Activated T-helper 1 cell treated with anti-CD3 and anti-CD28 coated beads, Interleukin-12 subunit alpha, Interleukin-12 subunit beta, Interleukin-2, Interleukin-4 antibody, amounts not matched to agents 30 ng/mL and 10 ng/mL and 1 ng/mL, durations not matched to agents 14 hours and 24 hours and 36 hours (primary cell): ENCODE measurements at places on chromosomes 3 and 15.

- peak; percentile 37 for DNase-seq
- peak within 1 kb of the TSS; percentile 93 for H3K27ac ChIP-seq
- H3K4me1 ChIP-seq = peaks cover 47% of the 10 kb centered on the region
- H3K4me3 ChIP-seq = peak within 1 kb of the TSS; percentile 90
Observed at GRCh38 chr3:71583566-71584393, at the start of gene FOXP1. TSS of gene FOXP1 (minus strand) at chr3:71583728. CDS start at chr3:71198381, 385,347 bp downstream.

- no peak overlapping the region for H3K4me3 ChIP-seq
- H3K27me3 ChIP-seq = peaks cover 6% of the 10 kb centered on the region
- H3K27ac ChIP-seq = no peak overlapping the region
Observed at GRCh38 chr3:195450731-195451229, 8.0 kb upstream of the ACAP2 start.

DNA sequence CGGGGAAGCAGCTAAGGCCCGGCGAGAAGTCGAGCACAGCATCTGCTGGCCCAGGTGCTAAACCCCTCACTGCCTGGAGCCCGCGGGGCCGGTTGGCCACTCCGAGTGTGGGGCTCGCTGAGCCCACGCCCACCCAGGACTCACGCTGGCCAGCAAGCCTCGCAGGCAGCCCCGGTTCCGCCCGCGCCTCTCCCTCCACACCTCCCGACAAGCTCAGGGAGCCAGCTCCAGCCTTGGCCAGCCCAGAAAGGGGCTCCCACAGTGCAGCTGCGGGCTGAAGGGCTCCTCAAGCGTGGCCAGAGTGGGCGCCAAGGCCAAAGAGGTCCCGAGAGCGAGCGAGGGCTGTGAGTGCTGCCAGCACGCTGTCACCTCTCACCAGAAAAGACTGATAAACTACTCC, 8.9 kb upstream of the GABRB3 start:
- no peak for DNase-seq
- H3K4me1 ChIP-seq = no peaks in the 10 kb centered on the region
- no peaks in the 10 kb centered on the region for H3K36me3 ChIP-seq

DNA sequence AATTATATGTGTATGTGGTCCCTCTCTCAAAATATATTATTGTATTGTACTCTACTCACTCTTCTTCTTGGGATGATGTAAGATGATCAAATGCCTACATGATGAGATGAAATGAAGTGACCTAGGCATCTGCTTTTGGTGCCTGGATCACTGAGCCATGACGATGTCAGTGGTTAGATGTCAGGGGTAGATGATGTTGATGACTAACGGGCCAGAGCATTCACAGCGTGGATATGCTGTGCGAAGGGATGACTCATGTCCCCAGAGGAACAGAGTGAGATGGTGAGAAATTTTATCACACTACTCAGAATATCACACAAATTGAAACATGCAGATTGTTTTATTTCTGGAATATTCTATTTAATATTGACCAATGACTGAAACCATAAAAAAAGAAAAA, 233.9 kb upstream of the CADM2 start:
- no peaks in the 10 kb centered on the region for H3K36me3 ChIP-seq
- no peak overlapping the region for H3K4me3 ChIP-seq

DNA sequence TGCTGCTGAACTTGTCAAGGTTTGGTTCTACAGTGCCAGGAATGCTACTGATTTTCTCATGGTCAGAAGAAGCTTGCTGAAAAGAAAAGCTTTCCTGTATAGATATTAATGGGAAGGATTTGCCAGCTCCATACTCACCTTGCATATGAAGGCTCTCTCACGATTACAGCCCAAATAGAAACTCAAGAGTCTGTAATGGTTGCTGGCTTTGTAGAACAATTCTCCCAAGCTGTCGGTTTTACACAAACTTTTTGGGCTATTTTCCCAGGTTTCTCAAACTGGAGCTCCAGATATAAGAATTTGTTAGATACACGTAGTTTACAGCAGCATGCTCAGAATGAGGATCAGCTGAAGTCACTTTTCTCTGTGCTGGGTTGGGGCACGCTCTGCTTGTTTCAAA, 30.1 kb upstream of the LRRC3B start:
- H3K4me3 ChIP-seq = no peak overlapping the region
- DNase-seq = no peak
- H3K4me1 ChIP-seq = no peaks in the 10 kb centered on the region
- H3K27ac ChIP-seq = no peak overlapping the region
- H3K27me3 ChIP-seq = no peaks in the 10 kb centered on the region

DNA sequence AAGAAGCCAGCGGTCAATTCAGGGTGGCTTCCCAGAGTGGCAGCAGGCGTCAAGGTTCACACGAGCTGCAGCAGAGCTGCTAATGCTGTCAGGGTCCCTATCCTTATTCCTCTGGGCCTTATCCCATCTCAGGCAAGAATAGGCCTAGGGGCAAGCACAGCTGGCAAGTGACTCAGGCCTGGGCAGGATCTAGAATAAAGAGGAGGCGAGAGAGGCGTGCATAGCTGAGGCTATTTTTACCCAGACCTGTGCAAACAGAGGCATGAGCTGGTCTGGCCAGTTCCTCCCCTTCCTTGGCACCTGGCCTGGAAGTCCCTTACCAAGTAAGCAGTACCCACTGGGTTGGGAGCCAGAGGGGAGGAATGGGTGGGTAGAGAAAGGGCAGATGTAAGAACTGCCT, 12.2 kb upstream of the VIPR1 start:
- peaks cover 9% of the 10 kb centered on the region for H3K27me3 ChIP-seq
- H3K4me3 ChIP-seq = no peak overlapping the region
- H3K4me1 ChIP-seq = no peaks in the 10 kb centered on the region
- H3K36me3 ChIP-seq = no peaks in the 10 kb centered on the region
- DNase-seq = no peak
- no peak overlapping the region for H3K27ac ChIP-seq

DNA sequence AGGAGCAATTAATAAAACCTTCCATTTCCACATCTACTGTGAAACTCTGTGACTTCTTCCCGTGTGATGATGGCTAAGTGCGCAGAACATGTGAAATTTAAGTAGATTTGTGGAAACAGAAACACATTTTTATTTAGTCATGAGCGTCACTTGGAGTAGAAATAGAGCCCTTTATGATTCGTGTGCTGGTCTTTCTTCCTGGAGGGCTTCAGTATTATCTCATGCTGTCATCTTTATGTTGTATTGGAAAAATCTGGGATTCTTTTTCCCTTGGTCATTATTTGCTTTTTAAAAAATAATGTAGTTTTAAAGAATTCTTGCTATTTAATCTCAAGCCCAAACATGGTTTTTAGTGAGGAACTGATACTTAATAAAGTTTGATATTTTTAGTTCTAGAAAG, 284.0 kb upstream of the CTDSPL start:
- DNase-seq = no peak
- no peaks in the 10 kb centered on the region for H3K36me3 ChIP-seq
- no peak overlapping the region for H3K4me3 ChIP-seq

DNA sequence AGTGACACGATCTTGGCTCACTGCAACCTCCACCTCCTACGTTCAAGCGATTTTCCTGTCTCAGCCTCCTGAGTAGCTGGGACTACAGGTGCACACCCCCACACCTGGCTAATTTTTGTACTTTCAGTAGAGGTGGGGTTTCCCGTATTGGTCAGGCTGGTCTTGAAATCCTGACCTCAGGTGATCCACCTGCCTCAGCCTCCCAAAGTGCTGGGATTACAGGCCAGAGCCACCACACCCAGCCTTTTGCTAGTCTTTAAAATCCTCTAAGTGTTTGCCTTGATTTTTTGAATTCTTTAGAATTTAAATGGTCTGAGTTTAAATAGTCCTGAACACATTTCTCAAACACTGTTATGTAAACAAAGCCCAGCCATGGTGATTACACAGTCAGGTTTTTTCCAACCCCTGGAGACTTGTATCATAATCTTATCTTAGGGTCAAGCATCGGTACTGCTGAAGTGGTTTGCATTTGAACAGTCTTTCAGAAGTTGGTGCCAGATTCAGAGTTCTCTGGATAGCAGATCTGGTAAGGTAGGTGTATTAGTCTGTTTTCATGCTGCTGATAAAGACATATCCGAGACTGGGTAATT, 28.2 kb upstream of the PIAS1 start:
- no peak for DNase-seq
- peaks cover 7% of the 10 kb centered on the region for H3K27me3 ChIP-seq
- H3K27ac ChIP-seq = no peak overlapping the region
- no peak overlapping the region for H3K4me3 ChIP-seq

- peak overlapping the region; percentile 74 for H3K4me3 ChIP-seq
- H3K36me3 ChIP-seq = peaks cover 72% of the 10 kb centered on the region
- H3K27me3 ChIP-seq = no peaks in the 10 kb centered on the region
- no peak for DNase-seq
- H3K27ac ChIP-seq = peak overlapping the region; percentile 97
Observed at GRCh38 chr3:5195605-5196004, 8.1 kb downstream of the EDEM1 start.

- no peak overlapping the region for H3K27ac ChIP-seq
- H3K36me3 ChIP-seq = no peaks in the 10 kb centered on the region
- no peaks in the 10 kb centered on the region for H3K4me1 ChIP-seq
- no peak for DNase-seq
- no peaks in the 10 kb centered on the region for H3K27me3 ChIP-seq
- no peak overlapping the region for H3K4me3 ChIP-seq
Observed at GRCh38 chr3:161500068-161500796, 3.6 kb downstream of the OTOL1 start.

GRCh38 chr15:39514933-39515332, 65.9 kb upstream of the THBS1 start:
- H3K27ac ChIP-seq = no peak overlapping the region
- H3K4me3 ChIP-seq = no peak overlapping the region
- no peaks in the 10 kb centered on the region for H3K36me3 ChIP-seq
- H3K4me1 ChIP-seq = no peaks in the 10 kb centered on the region
- no peak for DNase-seq

- no peak overlapping the region for H3K27ac ChIP-seq
- H3K4me3 ChIP-seq = no peak overlapping the region
- H3K27me3 ChIP-seq = peaks cover 7% of the 10 kb centered on the region
Observed at GRCh38 chr15:62665449-62665848, 377.1 kb upstream of the TPM1 start.

- no peaks in the 10 kb centered on the region for H3K36me3 ChIP-seq
- no peak overlapping the region for H3K4me3 ChIP-seq
Observed at GRCh38 chr15:40477642-40478327, 7.0 kb downstream of the CHST14 start.

GRCh38 chr3:135310317-135310716, 515.3 kb downstream of the EPHB1 start:
- no peaks in the 10 kb centered on the region for H3K4me1 ChIP-seq
- H3K27ac ChIP-seq = no peak overlapping the region
- H3K4me3 ChIP-seq = no peak overlapping the region
- no peak for DNase-seq

GRCh38 chr3:81434161-81434560, 327.3 kb downstream of the GBE1 start:
- DNase-seq = no peak
- no peaks in the 10 kb centered on the region for H3K27me3 ChIP-seq
- H3K36me3 ChIP-seq = no peaks in the 10 kb centered on the region
- no peak overlapping the region for H3K27ac ChIP-seq

DNA sequence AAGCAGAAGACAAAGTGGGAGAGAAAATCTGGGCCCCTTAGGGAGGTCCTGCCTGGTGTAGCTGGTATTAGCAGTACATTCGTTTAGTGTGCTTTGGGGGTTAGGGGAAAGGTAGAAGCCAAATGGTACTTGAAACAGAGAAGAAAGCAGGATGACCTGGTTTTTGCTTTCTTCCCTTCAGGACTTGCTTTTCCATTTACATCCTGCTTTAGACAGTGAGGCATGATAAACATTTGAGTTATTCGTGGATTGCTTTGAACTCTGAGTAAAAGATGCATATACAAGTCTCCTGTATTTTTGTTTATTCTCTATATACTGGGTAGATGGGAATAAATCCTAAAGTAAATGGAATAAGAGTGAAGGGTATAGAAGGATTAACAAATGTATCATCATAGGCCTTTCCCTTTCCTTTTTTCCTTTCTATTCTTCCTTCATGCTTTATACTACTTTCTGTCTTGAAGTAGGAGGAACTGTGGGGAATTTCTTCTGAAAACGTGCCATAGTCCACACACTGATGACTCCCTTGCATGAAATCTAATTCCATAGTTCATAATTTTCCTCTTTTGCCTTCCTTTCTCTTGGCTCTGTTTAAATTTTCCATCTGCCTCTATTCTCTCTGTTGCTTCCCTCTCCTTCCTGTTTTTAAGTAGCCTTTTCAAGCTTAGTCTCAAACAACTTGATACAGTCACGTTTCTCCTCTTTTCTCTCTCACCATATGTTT, 139.5 kb upstream of the RBMS3 start:
- H3K4me3 ChIP-seq = no peak overlapping the region
- H3K27me3 ChIP-seq = peaks cover 2% of the 10 kb centered on the region
- no peaks in the 10 kb centered on the region for H3K36me3 ChIP-seq
- DNase-seq = no peak
- H3K4me1 ChIP-seq = peaks cover 21% of the 10 kb centered on the region

GRCh38 chr3:192597506-192597905, 129.8 kb downstream of the FGF12 start:
- no peak for DNase-seq
- no peak overlapping the region for H3K27ac ChIP-seq
- no peaks in the 10 kb centered on the region for H3K36me3 ChIP-seq
- H3K4me1 ChIP-seq = no peaks in the 10 kb centered on the region
- H3K4me3 ChIP-seq = no peak overlapping the region

DNA sequence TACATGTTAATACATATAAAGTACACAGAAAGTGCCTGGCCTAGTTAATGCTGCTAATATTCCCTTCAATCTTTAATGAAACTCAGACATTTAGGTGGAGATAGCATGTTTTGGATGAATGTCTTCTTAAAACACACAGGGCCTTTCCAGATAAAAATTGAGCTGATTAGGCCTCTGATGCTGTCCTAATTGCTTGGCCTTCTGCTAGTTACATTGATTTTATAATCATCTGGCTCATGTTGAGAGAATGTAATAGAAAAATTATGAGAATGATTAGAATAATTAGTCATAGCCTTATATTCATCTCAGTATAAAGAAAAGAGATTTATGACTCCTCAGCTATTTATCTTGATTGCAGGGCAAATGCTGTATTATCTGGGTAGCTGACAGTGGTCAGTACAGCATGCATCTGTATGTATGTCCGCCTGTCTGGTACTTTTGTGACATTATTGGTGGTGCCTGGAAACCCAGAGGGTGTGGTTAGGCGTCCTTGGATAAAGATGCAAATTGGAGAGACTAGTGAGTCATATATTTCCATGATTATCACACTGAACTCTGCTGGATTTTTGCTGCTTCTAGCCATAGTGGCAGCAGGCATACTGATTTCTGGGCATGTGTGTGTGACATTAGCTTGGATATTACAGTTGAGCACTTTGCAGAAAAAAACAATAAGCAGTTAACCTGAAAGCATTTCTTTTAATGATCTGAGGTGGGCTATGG, 120.8 kb downstream of the FEZF2 start:
- no peaks in the 10 kb centered on the region for H3K27me3 ChIP-seq
- DNase-seq = no peak
- H3K27ac ChIP-seq = no peak overlapping the region
- H3K4me3 ChIP-seq = no peak overlapping the region
- no peaks in the 10 kb centered on the region for H3K36me3 ChIP-seq
- no peaks in the 10 kb centered on the region for H3K4me1 ChIP-seq

- H3K27me3 ChIP-seq = peaks cover 2% of the 10 kb centered on the region
- no peak overlapping the region for H3K4me3 ChIP-seq
- no peaks in the 10 kb centered on the region for H3K36me3 ChIP-seq
- DNase-seq = no peak
- no peak overlapping the region for H3K27ac ChIP-seq
- H3K4me1 ChIP-seq = no peaks in the 10 kb centered on the region
Observed at GRCh38 chr15:92323525-92323924, 70.2 kb upstream of the ST8SIA2 start.
